Psoas muscle (tissue), 8 donors: ENCODE measurements at places on chromosomes 5 and 9. TPM values are rescaled to one million over a fixed set of nuclear protein-coding genes. Genes with fewer than 3 reads are reported as not detected.

DNA sequence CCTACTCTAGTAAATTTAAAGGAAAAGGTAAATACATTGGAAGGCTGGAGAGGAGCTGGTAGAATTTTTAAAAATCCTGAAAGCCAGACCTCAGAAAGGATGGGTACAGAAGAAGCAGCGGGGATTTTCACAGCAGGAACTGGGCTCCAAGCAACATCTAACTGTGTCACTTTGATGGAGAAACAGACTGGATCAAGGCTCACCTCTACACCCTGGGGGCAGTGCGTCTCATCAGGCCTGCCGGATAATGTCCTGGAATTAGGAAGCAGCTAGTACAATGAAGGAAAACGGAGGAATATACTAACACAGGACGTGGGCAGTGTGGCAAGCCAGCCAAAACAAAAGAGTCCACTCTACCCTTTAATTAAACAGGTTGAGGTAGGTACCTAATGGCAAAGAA lies 463.6 kb downstream of the TAF11L14 start:
- no peak for DNase-seq

The ZNG1A gene
- polyA plus RNA-seq: 17.7 TPM

The FREM1 gene
- polyA plus RNA-seq: 1.5 TPM

GRCh38 chr5:77066184-77066583 lies 20.9 kb downstream of the ZBED3 start:
- no peak for DNase-seq

DNA sequence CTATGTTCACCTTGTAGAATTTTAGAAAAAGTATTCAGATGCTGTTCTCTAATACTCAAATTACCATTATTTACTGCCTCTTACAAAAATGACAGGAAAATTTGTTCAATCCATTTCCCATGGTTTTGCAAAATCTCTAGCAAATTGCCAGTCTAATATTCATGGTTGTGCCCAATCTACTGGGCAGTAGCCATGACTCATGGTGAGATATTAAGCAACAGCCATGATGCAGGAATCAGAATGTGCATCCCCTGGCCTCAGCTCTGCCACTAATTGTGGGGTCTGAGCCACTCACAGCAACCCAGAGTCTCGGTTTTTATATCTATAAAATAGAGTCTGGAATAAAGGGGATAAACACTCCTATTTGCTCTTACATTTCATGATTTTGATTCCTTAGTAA lies 353.6 kb downstream of the DEPDC1B start:
- no peak for DNase-seq

The PCDHGA9 gene
- 0.42 TPM for polyA plus RNA-seq

The PNPLA7 gene
- polyA plus RNA-seq: 3.9 TPM

DNA sequence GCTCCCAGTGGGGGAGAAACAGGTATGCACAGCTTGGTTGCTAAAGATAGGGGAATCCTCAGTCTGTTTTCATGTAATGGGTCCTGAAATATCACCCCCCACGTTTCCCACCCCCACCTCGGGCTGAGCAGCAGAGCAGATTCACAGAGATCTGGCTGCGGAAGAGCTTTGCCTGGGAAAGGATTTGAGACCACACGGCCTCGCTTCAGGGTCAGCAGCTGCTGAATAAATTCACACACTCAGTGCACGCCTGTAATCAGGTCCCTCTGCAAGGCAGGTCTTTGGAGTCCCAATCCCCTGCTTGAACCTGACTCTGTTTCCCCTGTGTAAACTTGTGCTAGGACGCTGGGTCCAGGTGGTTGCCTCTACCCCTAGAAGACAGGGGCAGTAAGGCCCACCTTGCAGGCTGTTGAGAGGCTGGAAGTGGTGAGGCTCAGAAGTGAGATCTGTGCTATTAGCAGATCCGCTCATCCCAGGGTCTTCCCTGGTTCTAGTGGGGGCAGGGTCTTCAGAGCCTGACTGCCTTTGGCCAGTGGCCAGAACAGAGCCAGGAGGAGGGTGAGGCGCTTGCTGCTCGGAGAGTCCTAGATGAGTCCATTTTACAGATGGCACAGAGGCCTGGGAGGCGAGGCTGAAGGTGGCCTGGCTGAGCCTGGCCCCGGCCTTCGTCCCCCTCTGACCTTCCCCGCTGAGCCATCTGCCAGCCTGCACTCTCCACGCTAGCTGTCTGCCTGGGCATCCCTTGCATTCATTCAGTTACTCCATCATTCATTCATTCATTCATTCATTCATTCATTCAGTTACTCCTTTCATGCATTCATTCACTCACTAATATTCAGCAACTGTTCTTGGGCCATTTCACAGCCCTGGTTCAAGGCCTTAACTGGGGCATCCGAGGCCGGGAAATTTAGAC lies 16.7 kb upstream of the NEURL1B start:
- no peak for DNase-seq

GRCh38 chr9:76176171-76176570 lies 218.1 kb downstream of the RFK start:
- DNase-seq: no peak

DNA sequence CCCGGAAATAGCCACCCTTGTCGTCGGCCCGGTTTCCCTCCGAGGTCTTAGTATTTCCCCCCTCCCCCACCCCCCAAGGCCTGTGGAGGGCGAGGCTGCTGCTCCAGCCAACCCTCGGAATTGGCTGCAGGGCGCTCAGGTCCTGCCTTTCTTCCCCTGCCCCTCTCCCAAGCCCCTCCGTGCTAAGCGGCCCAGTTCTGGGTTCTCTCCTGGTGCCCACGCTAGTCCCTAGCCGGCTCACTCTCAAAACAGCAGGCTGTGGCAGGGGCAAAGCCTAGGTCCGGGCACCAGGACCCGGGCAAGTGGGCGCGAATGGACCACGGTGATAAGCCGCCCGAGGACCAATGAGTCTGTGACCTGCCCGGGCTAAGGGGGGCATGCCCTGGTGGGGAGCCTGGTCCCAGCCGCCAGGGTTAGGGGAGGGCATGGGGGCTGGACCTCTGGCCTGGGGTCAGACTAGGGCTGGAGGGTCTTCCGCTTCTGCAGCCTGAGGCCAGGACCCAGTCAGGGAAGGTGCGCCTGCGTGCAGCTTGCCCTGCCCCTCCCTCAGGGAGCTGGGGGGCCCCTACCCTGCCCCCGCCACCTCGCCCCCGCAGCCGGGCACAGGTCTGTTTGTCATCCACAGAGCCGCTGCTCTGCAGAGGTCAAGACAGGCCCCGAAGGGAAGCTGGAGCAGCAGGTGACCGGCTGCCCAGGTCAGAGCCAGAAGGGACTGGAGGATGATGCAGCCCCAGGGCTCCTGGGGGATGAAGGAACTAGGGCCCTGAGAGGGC lies 5.0 kb upstream of the IRX4 start:
- peak; percentile 38 for DNase-seq

DNA sequence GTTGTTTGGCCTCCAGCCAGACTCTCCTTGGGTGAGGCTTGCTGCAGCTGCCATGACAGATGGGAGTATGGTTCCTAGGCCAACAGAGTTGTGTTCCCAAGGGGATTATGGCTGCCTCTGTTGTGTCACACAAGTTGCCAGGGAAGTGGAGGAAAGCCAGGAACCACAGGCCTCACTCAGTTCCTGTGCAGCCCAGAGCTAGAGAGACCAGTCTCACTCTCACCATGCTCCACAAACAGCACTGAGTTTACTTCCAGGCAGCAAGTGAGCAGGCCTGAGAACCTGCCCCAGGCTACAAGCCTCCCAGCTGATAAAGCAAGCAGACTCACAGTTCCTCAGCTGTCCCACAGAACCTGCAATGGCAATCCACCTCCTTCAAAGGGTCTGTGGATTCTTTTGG lies 273.6 kb upstream of the TAS2R1 start:
- DNase-seq: no peak

GRCh38 chr5:29697785-29698414 lies 1495.6 kb upstream of the CDH6 start:
- no peak for DNase-seq

- no peak for DNase-seq
Measured at GRCh38 chr9:85892401-85892800, 48.5 kb upstream of the NAA35 start.

The DOK3 gene
- polyA plus RNA-seq: 5.0 TPM

The RFESD gene
- polyA plus RNA-seq: 4.0 TPM

The PARP8 gene
- polyA plus RNA-seq: 0.55 TPM

DNA sequence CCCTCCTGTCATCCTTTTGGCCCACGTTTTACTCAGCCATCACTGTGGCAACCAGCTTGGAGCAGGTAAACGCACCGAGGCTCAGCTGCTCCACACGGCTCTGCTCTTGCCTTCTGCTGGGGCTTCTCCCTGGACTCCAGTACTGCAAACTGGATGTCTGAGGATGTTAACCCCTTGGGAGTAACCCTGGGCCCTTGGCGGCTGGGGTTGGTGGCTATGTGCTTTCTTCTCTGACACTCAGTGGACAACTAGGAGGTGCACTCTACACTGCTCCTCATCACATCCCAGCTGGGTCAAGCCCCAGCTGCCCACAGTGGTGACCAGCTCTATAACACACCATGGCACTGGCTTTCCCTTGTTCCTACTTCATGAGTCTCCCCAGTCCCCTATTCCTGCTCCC lies 12.2 kb upstream of the CYSTM1 start:
- DNase-seq: no peak

DNA sequence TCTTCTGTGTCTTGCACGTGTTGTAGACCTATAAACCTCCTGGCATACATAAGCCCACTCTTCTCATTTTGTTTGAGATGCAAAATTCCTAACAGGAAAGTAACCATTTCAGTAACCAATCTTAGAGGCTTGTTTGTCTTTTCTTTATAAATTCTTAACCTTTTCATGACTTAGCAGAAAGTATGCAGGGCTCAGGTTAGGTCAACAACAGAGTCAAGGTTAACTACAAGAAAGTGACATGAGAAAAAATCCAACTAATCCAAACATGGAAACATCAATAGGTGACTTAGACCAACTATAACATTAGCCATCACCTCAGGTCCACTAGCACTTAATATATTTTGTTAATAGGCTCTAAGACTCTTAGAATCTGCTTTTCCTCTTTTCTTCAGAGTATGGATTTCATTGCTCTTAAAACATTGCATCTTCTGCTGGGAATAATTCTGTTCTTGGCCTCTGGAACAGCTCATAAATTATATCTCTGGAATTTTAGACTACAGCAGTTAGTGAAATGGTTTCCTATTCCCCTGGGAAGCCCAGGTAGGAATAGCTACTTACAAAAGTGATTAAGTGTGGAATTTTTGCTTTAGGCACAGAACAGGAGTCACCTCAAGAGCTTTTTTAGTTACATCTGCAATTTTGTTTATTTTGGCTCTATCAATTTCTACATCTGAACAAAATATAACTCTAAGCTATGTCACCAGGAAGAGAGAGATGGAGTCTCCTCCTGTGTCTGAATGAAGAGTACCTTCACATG lies 155.3 kb upstream of the ANKRD55 start:
- no peak for DNase-seq

The WNK2 gene
- polyA plus RNA-seq: 11.9 TPM

The BHMT gene
- not detected for polyA plus RNA-seq

The CDC20B gene
- polyA plus RNA-seq: not detected

DNA sequence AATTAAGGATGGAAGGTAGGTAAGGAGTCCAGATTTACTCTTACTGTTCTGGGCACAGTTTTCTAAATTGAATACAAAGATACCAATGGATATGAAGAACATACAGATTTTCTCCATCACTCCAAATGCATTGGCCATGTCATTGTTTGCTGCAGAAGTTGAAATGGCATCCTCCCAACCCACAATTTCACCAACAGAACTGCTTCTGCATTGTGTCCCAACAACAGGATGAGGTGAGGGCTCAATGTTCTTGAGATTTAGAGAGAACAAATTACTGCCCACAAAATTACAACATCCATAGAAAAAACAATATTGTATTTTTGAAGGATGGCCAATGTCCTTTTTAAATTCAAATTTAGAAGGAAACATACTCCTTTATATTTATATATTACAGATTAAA lies 88.9 kb downstream of the NUDT12 start:
- no peak for DNase-seq

- no peak for DNase-seq
Measured at GRCh38 chr9:109110329-109111021, 9.3 kb downstream of the TMEM245 start.

GRCh38 chr5:86977190-86977589 lies 290.5 kb upstream of the RASA1 start:
- no peak for DNase-seq

The ZBTB34 gene
- polyA plus RNA-seq: 5.0 TPM

The ADAMTS6 gene
- polyA plus RNA-seq: 0.08 TPM

DNA sequence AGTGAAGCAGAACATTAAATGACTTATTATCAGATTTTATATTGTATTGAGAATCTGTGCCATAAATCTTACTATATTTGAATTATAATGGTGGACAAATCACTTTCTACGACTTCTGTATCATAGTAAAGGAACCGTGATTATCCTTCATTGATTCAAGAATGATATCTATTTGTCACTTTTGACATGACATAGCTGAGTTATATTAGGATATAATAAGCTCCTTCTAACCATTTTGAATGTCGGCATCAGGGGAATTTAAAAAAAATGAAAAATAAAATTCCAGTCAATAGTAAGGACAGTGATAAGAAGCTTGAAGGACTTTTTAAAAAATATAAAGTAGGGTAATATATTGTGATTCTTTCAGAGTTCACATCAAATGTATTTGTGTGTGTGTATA lies 338.9 kb upstream of the ACO1 start:
- no peak for DNase-seq

DNA sequence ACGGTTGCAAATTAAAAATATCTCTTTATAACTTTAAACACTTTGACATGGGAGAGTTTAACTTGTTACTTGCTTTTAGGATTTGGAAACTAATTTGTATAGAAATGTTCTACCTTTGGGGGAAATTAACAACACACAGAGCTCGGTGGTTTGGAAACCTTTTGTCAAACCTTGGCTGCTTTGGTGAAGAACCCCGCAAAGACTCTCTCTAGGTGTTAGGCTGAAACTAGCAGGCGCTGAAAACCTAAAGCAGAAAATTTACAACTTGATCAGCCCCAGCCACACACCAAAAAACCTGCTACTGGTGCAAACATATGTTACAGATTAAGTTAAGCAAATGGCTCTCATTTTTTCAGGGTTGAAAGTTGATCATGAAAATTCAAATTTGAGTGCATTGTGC lies 25.8 kb downstream of the NR2F1 start:
- DNase-seq: no peak

DNA sequence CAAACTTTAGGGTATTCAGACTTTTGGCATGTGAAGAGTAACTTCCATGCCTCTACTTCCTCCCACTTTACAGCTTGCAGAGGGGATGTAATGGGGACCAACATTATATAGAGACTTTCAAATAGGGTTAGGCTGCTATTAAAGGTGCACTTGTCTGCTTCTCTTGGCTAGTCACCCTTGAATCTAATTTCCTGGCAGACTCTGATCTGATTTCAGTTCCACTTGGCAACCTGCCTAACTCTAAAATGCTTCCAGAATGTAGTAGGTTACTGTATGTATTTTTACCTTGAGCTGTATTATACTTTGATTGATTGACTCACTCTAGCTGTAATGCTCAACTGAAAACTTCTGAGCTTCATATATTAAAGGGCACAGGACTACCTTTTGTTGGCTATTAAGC lies 693.4 kb downstream of the KCTD16 start:
- no peak for DNase-seq

The DNAJC25 gene
- polyA plus RNA-seq: 7.4 TPM

The TSSK1B gene
- polyA plus RNA-seq: not detected
